Iris pigment epithelial cell (primary cell): ENCODE measurements at places on chromosomes 6 and 20.
A peak's percentile ranks its signal among the peaks of the same experiment; 100 is the strongest.

- no peak for DNase-seq
These were observed 86.6 kb downstream of the GCLC start for GRCh38 chr6:53458105-53458866.

DNA sequence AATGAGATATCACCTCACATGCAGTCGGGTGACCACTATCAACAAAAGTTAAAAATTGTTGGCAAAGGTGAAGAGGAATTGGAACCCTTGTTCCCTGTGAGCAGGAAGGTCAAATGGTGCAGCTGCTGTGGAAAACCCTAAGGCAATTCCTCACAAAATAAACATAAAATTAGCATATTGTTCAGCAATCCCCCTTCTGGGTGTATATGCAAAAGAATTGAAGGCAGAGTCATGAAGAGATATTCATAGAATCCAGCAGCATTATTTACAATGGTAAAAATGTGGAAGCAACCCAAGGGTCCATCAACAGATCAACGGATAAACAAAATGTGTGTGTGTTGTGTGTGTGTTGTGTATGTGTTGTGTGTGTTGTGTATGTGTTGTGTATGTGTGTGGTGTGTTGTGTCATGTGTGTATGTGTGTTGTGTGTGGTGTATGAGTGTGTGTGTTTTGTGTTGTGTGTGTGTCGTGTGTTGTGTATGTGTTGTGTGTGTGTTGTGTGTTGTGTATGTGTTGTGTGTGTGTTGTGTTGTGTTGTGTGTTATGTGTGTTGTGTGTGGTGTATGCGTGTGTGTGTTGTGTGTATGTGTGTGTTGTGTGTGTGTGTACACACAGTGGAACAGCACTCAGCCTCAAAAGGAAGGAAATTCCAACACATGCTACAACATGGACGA is 245.1 kb downstream of the ERMARD start:
- no peak for DNase-seq

- no peak for DNase-seq
These were observed 178.8 kb upstream of the SNX9 start for GRCh38 chr6:157644043-157644810.

DNA sequence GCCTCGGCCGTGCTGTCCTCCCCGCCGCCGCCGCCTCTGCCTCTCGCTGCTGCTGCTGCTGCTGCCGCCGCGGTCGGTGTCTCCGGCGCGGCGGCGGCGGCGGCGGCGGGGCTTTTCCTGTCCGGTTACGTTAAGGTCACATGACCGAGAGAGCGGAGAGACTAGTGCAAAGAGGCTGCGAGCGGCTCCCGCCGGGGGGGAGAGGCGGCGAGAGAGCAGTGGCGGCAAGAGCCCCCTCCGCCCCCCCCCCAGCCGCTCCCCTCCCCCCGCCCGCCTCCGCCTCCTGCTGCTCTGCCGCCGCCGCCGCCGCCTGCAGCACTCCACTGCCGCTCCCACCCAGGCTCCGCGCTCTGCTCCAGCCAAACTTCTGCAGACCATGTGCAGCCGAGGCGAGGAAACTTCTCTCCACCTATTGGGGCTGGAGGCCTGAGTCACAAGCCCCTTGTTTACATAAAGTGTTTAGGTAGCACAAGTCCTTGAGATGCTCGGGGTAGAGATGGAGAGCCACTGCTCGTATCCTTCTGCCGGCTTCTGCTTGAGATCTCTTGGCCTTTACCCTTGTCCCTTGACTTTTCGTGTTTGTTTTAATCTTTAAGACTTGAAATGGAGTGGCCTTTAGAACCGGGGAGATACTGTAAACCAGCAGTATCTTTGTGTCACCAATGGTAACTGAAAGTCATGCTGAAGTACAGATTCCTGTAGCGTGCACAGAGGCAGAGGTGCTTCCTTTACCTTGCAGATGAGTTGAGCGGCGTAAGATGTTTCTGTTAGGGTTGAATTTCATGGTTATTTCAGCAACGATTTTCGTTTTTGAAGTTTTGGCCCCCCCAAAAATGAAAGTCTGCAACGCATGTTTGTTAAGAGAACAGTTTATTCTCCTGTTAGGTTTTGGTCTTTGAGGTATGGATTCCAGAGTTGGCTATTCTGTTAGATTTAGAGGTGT is at the start of gene ZBTB2:
ZBTB2 (minus strand) TSS at position 89 of the 943 bp plus-strand sequence. CDS start 17,922 bp downstream, outside the sequence.
- DNase-seq: peak; percentile 92

DNA sequence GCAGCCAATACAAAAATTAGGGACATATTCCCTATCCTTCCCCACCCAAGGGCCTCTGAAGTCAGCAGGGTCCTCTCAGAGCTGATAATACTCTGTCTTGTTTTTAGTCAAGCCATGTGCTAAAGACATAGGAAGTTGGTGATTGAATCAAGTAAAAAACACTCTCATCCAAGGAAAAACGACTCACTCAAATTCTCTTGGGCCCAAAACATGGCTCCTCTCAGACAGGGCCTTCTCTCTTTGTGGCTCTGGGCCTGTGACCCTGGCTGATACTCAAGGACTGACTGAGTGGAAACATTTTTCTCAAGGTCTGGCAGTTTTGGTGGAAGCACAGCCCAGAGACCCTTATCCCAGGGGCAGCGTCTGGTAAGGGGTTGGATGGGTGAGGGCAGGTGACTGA is 5.9 kb upstream of the SCML4 start:
- DNase-seq: no peak

GRCh38 chr6:119240257-119241110 is 109.1 kb downstream of the MAN1A1 start:
- DNase-seq: no peak

DNA sequence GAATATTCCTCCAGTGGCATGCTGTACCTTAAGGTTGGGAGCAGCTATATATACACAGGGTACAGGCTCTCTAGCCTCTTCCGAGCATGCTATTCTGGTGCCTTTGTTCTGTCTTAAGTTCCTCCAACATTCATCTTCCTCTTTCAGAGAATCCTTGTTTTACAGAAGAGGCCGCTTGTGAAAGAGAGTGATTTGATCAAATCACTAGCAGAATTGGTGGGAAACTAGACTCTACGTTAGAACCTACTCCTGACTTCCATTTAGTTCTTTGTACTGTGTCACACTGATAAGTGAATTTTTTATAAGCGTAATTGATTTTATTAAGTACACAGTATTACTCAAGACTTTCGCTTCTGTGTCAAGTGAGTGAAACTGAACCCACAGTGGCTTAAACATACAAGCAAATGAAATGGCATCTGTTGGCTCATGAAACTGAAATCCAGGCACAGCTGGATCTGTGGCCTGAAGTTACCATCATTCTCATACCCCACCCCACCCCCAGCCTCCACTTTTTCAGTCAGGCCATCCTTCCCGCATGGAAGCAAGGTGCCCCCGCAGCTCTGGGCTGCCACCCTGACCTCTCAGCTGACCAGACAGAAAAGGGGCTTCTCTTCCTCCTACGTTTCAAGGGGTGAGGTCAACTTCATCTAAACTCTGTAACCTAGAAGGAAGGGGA is 102.3 kb downstream of the RPP40 start:
- no peak for DNase-seq

GRCh38 chr6:88380618-88381288 is 214.6 kb upstream of the CNR1 start:
- peak; percentile 52 for DNase-seq

DNA sequence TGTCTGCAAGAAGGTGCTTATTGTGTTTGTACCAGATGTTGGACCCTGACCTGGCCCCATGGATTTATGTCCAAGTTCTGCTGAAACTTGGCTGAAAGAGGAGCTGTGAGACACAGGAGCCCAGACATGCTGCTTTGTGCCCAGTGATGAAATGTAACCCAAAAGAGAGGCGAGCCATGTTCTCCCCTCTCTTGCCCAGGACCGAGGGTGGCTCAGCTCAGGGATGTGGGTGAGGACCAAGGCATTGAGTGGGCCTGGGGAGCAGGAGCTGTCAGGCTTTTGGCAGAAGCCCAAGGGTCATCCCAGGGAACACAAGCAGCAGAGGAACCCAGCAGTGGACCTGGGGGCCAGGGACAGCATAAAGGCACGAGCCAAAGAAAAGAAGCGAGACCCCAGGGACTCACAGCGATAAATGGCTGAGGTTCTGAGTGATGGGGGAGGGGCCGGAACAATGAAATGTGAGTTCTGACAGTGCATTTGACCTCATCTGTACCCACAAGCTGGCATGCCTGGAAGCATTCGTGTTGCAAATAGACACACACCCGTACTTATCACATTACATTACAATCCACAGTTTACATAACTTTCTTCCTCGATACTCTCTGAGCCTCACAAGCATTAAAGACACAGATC is 363.4 kb upstream of the JARID2 start:
- peak; percentile 39 for DNase-seq

DNA sequence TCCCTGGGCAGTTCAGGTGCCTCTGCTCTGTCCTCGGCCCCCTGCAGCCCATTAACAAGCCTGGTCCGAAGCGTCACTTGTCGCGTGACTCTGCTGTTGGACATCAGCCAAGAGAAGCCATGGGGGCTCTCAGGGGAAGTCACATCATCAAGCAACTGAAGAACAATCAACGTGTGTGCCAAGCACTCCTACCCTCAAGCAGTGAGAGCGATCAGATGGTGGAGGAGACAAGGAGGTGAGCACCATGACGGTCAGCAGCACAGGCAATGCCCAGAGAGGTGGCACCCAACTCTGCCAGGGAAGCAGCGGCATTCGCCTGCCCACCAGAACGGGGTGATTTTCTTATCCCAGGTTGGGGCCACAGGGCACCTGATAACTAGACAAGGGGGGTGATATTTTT is 132.7 kb downstream of the AGPAT4 start:
- no peak for DNase-seq

DNA sequence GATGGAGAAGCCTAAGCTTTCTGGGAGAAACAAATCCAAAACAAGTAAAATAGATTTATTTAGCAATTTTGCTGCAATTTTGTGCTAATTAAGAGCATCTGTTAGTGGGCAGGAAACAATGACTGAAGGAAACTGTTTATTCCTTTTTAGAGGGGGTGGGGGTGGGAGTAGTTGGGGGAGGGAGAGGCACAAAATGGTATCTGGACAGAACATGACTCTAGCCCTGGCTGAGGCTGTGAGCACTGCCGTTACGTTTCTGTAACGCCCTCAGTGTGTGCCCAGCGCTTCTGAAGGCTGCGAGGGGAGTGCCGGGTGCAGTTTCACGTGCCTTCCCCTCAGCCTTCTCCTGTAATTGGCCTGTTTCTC is 28.8 kb downstream of the METTL24 start:
- DNase-seq: peak; percentile 50

GRCh38 chr6:42451333-42452170 is at the start of gene TRERF1:
Gene TRERF1 (minus strand): TSS chr6:42451926. CDS start chr6:42269590, 182,336 bp downstream.
- peak; percentile 73 for DNase-seq

DNA sequence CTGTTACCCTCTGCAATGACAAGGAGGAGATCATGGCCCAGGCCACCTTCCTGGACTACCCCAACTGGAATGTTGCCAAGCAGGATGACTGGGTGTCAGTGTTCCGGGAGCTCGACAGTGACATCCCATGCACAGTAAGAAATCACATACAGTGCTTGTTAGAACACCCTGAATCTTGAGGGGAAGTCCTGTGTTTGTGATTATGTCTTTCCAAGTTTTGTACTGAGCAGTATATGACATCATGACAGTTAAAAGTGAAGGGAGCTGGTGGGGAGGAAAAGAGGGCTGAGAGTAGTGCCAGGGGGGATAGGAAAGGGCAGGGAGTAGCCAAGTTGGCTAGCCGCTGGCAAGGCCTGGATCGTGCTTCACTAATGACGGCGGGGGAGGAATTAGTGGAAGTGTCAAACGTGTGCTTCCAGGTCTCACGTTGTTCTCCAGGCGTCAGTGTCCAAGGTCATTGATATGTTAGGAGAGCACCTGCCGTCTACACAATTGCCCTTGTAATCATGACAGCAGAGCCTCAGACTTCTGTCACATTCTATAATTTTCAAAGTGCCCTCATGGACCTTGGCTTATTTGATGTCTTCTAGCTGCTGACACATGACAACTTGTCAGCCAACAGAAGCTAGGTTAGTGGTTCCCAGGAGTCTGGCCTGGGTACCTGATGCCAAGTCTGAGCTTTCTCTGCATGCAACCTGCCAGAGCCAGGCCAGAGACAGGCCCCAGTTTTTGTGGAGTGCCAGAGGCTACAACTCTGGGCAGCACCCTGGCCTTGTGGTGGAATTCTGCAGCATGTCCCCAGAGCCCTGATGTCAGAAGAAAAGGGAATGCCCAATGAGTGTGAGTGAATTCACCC is 18.8 kb downstream of the CFAP61 start:
- no peak for DNase-seq

DNA sequence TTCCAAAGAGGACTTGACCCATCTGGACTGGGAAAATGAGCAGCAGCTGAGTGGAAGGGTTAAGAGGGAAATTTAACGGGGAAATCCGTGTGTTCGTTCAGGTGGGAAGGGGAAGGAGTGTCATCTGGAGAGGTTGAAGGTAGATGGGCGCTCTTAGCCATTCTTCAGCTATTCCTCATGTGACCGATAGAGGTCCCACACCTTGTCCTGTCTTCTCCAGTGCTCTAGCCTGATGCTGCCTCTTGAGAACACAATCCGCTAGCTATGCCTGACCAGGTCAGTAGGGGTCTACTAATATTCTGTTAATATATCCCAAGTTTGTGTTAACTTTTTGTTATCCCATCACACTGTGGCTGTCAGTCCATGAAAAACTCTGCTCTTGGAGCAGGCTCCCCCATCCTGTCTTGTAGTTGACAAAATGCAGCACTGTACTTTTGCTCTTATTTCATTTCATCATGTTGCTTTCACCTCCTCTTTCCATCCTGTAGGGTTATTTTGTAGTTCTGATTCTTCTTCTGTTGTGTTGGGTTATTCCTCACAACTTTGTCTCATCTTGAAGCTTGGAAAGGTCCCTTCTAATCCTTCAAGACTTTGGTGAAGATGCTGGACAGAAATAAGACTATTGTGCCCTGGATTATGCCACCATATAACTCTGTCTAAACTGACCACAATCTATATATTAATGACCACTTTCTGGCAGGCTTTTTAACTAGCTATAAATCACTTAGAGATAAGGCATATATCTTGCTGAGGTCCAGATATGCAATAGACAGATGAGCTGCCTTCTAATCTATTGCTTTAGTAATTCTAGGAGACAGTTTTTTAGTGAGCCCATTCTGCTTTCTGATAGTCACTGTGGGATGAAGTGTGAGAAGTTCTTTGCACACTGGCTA is 123.4 kb upstream of the SUPT3H start:
- no peak for DNase-seq

GRCh38 chr20:56395166-56395565 is 2.7 kb downstream of the CSTF1 start:
- no peak for DNase-seq

DNA sequence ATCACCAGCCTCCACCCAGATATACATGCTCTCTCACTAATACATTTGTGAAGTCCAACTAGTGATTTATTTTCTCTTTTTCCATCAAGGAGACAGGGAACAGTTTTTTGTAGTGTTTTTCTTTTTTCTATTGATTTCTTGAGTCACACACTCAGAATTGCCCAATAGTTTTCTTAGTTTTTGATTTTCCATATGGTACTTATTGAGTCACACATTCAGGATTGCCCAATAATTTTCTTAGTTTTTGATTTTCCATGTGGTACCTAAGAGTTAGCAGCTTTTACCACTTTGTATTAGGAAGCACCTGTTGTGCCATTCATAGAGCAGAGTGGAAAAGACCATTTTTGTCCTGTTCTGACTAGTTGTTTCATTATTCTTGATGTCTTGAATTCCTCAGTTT is 1268.8 kb downstream of the EPHA7 start:
- DNase-seq: no peak

DNA sequence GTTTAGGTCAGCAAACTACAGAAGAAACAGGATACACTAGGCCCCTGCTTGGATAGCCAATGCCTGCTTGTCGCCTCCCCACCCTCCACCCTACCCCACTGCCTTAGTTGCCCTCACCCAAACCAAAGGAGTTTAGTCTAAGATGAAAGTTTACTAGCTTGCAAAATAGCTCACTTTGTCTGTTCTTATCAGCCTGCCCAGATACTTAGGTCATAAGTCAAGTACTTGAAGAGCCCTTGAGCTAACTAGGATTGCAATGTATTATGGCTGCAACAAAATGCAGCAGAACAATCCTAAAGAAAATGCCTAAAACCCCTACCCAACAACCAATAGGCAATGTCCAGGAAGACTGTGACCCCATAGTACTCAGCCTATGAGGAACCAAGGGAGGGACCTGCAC is 7.3 kb upstream of the ENTPD6 start:
- DNase-seq: no peak
